Activated CD4-positive, CD25-positive, alpha-beta regulatory T cell (primary cell): ENCODE measurements at places on chromosomes 11 and 22.

- DNase-seq: no peak
These were observed 17.7 kb downstream of the PHLDB1 start for GRCh38 chr11:118625036-118625690.

- no peak for DNase-seq
These were observed 38.6 kb upstream of the POGLUT3 start for GRCh38 chr11:108536783-108537182.

DNA sequence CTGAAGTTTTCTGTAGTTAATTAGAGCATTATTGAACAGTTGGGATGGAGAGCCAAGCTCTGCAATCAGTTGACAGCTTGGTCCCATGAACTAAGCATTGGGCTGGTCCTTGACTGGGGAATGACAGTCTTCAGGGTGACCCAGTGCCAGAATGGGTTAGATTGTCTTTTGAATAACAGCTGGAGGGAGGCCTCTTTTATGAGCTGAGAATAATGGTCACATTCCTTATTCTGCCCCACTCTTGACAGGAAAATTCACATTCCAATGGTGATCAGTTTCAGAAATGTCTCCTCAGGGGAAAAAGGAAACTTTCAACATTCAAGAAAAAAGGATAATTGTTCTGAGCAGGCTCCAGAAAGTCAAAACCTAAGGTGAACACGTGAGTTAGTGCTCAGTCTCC lies 113.9 kb downstream of the KIRREL3 start:
- no peak for DNase-seq

GRCh38 chr11:16881766-16882165 lies 132.4 kb downstream of the PLEKHA7 start:
- DNase-seq: no peak

GRCh38 chr11:116603728-116604323 lies 169.0 kb downstream of the BUD13 start:
- no peak for DNase-seq

GRCh38 chr11:11157185-11157584 lies 195.9 kb downstream of the CSNK2A3 start:
- peak; percentile 22 for DNase-seq

DNA sequence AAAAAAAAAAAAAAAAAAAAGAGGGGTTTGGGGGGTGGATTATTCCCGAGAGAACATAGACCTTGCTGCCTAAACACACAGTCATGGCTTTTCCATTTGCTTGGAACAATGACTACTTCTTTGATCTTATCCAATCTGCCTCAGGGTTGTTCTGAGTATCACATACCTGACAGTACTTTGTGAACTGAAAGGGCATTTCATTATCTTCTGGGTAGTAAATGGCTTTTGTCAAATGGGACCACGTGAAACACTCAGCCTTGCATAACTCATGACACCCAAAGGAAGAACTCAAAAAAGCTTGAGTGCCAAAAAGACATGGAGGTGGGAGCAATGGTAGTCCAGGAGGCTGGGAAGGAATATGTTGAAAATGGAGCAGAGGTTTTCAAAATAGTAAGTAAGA lies 123.2 kb upstream of the BID start:
- DNase-seq: no peak

DNA sequence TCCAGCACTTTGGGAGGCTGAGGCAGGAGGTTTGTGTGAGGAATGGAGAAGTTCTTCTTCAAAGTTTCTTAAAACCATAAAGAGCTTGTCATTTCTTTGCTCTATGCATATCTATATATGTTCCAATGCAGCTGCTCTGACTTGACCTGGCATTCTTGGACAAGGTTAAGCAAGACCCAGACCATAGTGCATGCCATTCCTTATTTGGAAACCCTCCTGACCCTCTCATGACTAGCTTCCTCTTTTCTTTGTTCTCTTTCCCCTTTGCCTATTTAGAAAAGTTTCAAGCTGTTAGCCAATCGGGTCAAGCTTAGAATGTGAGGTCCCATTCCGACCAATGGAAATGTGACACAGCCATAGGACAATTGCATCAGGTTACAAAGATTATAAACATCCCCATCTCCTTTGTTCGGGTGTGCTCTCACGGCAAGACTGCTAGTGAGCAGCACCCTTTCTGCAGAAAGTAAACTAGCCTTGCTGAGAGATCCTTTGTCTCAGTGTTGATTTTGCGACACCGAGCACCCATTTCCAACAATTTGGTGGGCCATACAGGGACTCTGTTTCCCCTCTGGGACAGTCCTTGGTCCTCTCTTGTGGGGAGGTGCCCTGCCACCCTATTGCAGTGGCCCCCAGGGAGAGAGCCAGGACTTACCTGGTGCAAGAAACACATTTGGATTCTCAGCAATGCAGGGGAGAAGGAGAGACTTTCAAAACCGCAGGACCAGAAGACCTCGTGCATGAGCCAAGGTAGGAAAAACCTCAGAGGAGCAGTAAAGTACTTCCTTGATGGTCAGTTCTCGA lies 39.9 kb upstream of the ANO1 start:
- DNase-seq: no peak

DNA sequence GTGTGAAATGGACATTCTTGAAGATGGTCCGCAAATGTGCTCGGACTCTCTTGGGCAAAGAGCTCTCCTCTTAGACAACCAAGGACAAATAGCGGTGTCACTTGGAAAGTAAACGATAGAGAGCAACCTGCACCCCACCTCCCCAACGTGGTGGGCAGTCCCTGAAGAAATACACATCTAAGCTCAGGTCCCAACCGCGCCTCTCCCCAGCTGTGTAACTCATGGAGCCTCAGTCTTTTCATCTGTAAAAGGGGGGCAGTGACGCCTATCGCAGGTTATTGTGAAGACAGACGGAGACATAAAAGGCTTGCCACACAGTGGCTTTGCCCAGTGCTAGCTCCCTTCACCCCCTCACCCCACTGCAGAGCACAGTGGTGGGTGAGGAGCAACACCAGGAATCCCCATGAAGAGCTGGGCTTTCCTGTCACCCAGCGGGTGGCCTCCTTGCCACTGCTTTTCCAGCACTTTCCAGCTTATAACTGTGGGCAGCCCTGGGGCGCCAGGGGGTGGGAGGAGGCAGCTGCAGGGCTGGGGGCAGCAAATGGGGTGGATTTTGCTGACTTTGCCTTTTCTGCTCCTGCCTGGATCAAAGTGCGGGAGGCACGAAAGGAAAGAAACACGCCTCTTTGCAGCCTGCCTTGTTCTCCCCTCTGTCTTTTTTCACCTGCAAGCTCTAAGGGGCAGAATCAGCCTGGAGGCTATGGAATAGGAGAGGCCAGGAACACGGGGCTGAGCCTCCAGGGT lies 73.7 kb upstream of the TSPAN18 start:
- DNase-seq: no peak

GRCh38 chr22:27571463-27572277 lies 229.9 kb downstream of the MN1 start:
- DNase-seq: no peak

- DNase-seq: no peak
These were observed 12.6 kb downstream of the OR5A2 start for GRCh38 chr11:59413646-59414045.

- no peak for DNase-seq
These were observed 701 bp downstream of the TMEM216 start for GRCh38 chr11:61392981-61393595.

GRCh38 chr11:83542861-83543260 lies 256.7 kb upstream of the CCDC90B start:
- no peak for DNase-seq

DNA sequence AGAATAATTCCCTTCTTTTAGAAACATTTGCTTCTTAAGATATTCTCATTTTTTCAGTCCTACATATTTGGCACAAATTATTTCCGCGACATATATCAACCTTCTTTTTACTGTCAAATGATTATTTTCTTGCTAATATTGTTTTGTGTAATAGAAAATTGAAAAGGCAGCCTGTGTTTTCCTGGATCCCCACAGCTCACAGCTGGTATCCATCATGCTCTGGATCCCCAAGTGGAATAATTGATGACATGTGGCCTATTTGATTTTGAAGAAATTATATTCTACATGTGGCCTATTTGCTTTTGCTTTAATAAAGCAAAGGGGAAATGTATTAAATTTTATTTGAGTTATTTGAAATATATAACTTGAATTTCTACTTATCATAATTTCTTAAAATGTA lies 199.4 kb upstream of the LUZP2 start:
- DNase-seq: no peak

GRCh38 chr11:126083829-126084607 lies 21.4 kb upstream of the CDON start:
- no peak for DNase-seq

DNA sequence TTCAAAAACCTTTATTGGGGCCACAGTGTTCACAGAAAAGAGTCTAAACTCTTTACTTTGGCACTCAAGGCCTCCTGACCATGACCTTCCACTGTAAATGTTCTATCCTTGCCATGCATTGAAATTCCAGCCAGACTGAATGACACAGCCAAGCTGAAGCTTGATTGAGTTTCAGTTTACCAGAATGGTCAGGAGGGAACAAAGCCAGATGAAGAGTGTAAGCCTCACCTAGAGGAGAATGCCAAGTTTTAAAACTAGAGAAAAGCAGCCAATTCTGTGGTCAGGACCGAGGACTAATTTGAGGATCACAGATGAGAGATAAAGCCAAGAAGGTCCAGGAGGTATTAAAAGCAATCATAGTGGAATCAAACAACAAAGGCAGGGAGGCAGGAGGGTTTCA lies 215.3 kb downstream of the KCNA4 start:
- no peak for DNase-seq

- no peak for DNase-seq
These were observed 2.6 kb upstream of the LTBP3 start for GRCh38 chr11:65560555-65561418.

- DNase-seq: no peak
These were observed 51.7 kb upstream of the RTL6 start for GRCh38 chr22:44549701-44550100.

GRCh38 chr11:33257160-33257896 lies at the start of gene HIPK3:
HIPK3 (plus strand) TSS chr11:33257381.
- DNase-seq: peak; percentile 62

GRCh38 chr11:57641011-57641807 lies 8.5 kb downstream of the YPEL4 start:
- DNase-seq: no peak

GRCh38 chr11:110152199-110152598 lies 59.0 kb downstream of the ZC3H12C start:
- no peak for DNase-seq

GRCh38 chr22:37636186-37636948 lies 3.1 kb upstream of the SH3BP1 start:
- no peak for DNase-seq

DNA sequence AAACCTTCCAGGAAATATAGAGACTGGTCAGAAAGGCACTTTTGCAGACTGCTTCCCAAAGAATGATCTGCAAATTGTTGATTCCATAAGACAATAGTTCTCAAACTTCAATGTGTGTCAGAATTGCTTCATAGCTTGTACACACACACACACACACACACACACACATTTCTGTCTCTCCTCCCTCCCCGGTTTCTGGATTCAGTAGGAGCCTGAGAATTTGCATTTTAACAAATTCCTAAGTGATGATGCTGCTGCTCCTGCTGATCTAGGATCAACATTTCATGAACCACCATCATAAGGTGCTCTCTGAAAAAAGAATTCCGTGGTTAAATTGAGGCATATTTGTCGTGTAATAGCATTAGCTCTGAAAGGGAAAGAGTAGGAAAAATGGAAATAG lies 35.3 kb upstream of the FZD4 start:
- DNase-seq: no peak

- no peak for DNase-seq
These were observed 35.9 kb downstream of the SHISAL1 start for GRCh38 chr22:44276706-44277356.

GRCh38 chr11:13776134-13776815 lies 107.8 kb downstream of the FAR1 start:
- no peak for DNase-seq
